Uterus (tissue), 4 donors: ENCODE measurements at places on chromosomes 11 and 22.

DNA sequence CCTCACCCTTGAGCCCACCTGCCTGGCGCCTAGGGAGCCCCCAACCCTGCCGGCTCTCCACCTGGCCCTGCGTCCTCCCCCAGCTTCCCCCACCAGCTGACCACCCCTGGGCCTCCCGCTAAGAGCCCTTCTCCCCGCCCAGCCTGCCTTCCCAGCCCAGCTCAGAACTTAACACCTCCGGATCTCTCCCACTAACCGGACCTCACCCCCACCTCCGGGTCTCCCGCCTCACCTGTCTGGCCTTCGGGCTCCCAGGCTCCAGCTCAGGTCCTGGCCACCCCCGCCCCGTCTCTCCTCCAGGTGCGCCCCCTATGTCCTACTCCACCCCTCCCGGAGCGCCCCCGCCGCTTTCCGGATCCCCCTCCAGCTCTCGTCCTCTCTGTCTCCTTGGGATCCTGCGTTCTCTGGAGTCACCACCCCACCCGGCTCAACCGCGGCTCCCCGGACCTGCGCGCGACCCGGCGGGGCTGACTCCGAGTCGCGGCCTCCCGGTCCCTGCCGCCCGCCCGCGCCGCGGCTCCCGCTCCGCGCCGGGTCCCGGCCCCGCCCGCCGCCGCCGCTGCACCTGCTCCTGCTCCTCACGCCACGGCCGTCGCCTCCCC, at the start of gene KCNJ11:
Gene KCNJ11, minus strand, starts transcription at position 51 of the 602 bp plus-strand sequence. CDS start 568 bp downstream, outside the sequence.
- no peak for DNase-seq

- DNase-seq, result no peak
These were observed 18.4 kb upstream of the OR4C5 start for GRCh38 chr11:48384670-48385069.

GRCh38 chr22:30235687-30236170, 10.8 kb downstream of the LIF start:
- no peak for DNase-seq

DNA sequence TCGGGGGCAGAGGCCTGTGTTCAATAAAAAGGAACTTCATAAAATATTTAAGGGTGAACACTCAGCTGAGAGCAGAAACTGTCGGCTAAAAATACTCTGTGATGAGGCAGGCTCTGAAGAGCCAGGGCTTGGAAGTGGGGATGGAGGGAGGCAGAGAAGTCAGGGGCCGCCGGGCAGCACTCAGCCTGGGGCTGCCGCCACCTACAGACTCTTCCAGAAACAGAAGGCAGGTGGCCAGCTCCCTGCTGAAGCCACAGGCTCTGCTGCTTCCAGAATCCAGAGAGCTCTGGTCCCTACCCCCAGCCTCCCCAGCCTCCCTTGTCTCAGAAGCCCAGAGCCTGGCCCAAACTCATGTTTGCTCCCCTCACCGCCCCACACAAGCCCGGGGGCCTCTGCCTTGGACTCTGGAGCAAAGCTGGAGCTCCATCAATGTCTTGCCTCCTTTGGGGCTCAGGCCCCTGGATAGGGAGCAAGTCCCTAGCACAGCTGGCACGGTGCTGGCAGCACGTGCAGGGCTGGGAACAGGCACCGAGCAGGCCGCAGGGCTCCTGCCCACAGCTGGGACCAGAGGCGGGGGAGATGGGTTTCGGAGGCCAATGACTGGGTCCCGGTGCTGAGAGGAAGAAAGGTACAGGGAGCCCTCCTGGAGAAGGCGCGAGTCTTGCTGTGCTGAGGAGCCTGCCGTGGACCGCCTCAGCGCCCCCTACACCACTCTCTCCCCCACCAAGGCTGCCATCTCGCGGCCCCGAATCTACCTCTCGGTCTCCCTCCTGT, 8.2 kb downstream of the LRFN4 start:
- no peak for DNase-seq

DNA sequence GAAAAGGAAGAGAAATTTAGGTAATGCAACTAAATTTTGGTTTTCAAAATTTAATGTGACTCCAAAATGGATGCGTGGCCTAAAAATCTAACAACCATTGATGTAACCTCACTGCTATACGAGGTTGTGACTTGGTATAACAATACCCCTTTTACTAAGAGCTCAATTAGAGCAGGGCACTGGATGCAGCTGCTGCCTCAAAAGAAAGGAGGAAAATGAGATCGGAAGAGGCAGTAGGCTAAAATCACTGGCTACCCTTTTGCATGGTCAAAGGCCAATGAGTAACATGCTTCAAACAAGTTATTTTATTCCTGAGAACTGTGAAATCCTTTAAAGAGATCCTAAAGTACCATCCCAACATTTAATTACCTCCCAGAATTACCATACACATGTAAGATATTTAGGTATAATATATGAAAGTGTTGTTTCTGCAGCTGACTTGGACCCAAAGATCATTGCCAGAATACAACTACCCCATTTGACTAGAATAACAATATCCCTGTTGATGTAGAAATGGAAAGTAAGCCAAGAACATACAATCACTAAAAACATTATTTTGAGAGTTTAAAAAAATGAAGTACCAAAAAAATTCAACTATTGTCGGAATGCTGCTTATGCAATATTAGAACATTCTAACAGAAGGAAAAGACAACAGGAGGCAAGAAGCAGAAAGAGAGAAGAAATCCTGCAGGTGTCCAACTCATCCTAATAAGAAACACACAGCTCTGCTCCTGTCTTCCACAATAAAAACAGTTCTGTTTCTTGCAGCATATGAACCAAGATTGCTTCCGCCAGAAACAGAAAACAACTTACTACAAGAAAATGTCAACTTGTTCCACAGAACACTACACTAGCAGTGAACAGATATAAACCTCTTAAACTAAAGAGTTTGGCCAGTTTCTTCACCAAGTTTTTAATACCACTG, 15.0 kb downstream of the SIK3 start:
- DNase-seq, result no peak

DNA sequence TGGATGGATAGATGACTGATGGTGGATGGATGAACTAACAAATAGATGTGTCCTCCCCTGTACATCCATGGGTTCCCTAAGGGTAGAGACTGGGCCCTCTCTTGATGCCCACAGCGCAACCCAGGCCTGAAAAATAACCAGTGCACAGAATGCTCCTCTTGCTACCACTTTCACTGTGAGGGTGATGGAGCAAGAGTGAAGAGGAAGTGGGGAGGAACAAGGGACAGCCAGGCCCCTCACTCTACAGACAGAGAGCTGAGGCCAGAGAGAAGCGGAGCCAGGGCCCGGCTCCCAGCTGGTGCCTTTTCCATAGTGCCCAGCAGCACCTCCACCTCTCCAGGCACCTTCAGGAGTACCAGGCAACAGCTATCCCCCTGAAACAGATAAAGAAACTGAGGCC, 67.7 kb downstream of the THAP12 start:
- no peak for DNase-seq

GRCh38 chr11:3614742-3615171, 27.0 kb downstream of the ART5 start:
- DNase-seq, result no peak

- DNase-seq, result no peak
These were observed 183.2 kb downstream of the CSNK2A3 start for GRCh38 chr11:11169715-11170351.

GRCh38 chr11:68632802-68633201, 51.5 kb upstream of the GAL start:
- no peak for DNase-seq

DNA sequence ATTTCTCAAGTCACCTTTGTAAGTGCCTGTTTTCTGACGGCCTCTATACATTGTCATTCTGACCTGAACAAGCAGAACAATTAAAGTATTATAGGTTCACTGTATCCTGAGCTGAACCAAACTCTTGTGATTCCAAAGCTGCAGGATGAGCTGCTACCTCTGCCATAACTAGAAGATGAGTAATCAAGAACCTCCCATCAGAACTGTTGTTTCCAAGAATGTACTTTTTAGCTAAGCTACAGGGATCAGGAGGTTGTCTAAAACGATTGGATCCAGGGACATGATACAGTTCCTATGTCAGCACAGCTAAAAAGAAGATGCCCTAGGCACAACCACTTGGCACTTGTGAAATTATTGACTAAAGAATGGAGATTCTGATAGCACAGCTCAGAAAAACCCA, 288.4 kb upstream of the CCDC90B start:
- no peak for DNase-seq

DNA sequence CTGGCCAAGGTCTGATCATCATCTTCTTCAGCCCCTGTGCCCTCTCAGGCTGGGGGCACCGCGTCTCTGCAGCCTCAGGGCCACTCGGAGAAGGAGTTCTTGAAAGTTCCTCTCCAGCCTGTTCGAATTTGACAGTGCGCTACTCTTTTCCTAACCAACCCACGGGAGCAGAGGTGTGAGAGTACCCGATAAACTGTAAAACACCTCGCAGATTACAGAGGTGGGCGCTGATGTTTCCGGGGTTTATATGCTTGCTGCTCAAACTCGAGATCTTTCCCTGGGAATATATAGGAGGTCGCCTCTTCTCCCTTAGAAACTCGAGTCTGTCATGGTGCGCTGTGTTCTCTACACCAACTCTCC, 515 bp downstream of the CTR9 start:
- DNase-seq, result no peak

- DNase-seq, result no peak
These were observed 4.2 kb downstream of the LHFPL7 start for GRCh38 chr22:24942301-24942700.

DNA sequence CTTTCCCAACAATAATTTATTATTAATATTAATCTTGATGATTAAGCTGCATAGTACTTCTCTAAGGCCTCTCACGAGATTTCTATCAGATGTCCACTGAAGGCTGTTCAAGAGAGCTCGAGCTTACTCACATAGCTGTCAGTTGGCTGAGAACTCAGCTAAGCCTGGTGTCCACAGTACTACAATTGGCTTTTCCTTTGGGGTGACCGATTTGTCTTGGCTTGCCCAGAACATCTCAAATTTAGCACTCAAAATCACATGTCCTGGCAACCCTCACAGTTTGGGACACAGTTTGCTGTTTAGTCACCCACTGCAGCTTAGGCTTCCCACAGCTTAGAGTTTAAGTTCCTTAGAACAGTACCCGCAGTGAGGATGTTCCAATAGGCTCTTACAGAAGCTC, 96.5 kb downstream of the LUZP2 start:
- DNase-seq, result no peak

- DNase-seq, result no peak
These were observed 2.4 kb downstream of the BSX start for GRCh38 chr11:122979103-122979814.

DNA sequence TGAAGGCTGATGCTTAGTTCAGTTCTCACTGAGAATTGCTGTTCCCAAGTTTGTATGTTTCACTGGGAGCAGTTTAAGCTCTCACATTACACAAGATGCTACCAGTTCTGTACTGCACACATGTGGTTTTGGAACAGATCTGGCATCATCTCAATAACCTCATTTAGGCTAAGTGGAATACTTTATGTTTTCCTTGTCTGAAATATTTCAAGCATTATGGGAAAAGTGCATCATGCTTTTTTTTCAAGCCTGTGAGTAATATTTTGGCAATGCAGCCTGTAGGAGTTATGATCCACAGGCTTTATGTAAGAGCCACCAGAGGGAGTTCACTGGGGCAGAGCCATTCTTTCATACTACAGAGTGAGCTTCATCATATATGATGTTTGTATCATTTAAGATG, 141.5 kb downstream of the OR4C45 start:
- no peak for DNase-seq

- no peak for DNase-seq
These were observed 147.0 kb downstream of the CRYBB2 start for GRCh38 chr22:25366408-25366807.

DNA sequence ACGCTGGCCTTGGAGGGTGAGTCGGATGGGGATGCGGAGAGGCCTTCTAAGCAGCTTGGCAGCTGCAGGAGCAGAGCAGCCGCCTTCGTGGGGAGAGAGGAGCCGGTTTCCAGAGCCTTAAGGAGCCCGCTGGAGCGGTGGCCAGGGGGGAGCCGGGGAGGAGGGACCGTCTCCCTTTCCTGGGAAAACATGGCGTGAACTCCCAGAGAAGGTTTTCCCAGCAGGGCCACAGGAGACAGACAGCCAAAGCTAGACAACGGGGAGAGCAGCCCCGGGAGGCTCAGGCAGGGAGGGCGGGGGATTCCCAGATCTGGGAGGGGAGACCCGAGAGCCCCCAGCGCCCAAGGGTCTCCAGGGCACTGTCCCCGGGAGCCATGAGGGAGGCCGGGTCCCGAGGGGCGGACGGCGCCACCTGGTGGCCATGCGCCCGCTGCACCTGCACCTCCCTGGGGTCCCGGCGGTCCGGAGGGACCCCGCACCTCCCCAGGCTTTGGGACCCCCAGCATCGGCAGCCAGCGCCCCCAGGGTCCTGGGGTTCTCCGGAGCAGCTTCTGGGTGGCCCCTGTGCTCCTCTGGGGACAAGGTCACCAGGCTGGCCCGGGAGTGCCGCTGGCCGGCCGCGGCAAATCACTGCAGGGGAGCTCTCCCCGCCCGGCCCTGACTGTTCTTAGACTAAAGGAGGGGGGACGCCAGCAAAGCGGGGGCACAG, 2.4 kb upstream of the SYT8 start:
- DNase-seq, result peak; percentile 55

- DNase-seq, result no peak
These were observed 8.7 kb downstream of the EHD1 start for GRCh38 chr11:64869571-64870175.

DNA sequence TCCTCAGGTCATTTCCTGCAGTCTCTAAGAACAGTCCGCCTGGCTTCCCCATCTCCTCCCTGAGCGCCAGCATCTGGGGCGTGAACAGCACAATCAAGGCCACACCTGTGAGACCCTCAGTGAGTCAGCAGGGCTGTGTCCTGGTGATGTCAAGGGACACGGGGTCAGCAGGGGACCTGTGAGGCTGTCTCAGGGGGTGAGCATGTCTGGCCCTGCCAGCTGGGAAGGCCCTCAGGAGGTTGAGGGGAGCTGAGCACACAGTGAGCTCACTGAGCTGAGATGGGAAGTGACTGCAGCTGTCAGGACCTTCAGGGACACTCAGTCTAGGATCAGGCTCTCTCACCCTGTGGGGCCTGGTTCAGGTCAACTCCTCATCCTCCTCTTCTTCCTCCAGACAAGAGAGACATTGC, 46.6 kb upstream of the VPREB1 start:
- no peak for DNase-seq

GRCh38 chr22:23283591-23284503, 103.5 kb downstream of the BCR start:
- DNase-seq, result no peak

DNA sequence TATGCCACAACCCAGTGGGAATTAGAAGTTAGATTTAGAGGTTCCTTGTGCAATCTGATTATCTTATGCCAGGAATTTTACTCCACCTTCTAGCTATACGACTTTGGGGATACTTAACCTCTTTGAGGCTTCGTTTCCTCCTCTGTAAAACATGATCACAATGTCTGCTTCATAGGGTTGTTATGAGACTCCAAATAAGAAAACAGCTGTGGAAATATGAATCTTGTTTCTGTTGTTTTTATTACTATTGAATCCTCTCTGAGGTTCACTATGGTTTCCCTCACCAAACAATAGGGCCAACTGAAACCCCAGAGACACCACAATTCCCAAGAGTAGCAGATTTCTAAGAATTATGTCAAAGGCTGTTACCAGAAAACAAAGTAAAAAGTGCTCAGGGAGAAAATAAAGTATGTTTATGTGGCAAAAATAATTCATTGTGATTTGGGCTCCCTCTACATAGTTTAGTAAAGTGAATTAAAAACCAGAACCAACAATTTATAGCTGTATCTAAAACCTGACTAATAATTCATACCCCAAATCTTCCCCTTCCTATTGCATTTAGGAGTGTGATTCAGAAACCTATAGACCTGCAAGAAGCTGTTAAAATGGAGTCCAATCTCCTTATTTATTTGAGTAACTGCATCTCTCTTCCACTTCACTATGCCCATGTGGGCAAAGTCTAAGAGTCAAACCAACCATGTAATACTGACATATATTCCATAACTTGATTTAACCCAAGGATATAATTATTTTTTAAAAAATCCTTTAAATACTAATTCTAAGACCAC, 38.4 kb downstream of the AMBRA1 start:
- no peak for DNase-seq
